Transverse colon (tissue), 4 donors: ENCODE measurements at places on chromosomes 4 and X. TPM values are rescaled to one million over a fixed set of nuclear protein-coding genes. Genes with fewer than 3 reads are reported as not detected.
A peak's percentile ranks its signal among the peaks of the same experiment; 100 is the strongest.

NONO gene
- total RNA-seq = 174 TPM

MAGIX gene
- total RNA-seq = 28.8 TPM

PFKFB1 gene
- 0.55 TPM for total RNA-seq

HADH gene
- 112 TPM for total RNA-seq

LRBA gene
- total RNA-seq = 102 TPM

- no peak overlapping the region for H3K27ac ChIP-seq
- H3K4me3 ChIP-seq = no peak overlapping the region
- no peaks in the 10 kb centered on the region for H3K4me1 ChIP-seq
- no peak for DNase-seq
- no peaks in the 10 kb centered on the region for H3K27me3 ChIP-seq
Measured at GRCh38 chrX:78119521-78120227, 15.6 kb downstream of the PGK1 start.

DNA sequence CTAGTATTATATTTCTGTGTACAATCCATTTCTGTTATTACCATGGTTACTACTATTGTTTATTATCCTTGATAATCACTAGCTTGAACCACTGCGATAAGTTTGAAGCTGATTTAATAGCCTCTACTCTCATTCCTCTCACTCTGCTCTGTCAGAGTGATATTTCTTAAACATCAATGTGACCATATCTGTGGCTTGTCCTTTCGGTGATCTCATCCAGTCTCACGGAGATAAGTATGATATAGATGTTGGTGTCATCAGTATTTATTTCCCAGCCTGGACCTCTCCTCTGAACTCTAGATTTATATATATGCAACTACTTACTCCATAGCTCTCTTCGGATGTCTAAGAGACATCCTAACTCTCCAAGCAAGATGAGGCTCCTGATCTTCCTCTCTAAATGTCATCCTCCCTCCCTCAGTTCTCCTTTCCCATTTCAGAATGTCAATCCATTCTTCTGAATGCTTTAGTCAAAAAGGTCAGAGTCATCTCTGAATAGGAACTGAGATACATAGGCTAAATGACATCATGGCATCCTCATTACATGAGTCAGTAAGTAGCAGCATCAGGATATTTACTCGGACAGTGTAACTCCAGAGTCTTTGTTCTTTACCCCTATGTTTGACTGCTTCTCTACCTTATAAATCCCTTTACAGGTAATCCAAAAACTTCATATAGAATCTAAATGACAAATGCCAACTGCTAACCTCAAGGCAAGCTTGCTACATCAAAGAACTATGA lies 129.5 kb downstream of the PACRGL start:
- no peaks in the 10 kb centered on the region for H3K27me3 ChIP-seq
- no peak overlapping the region for H3K4me3 ChIP-seq
- no peak overlapping the region for H3K27ac ChIP-seq
- H3K4me1 ChIP-seq = no peaks in the 10 kb centered on the region

GRCh38 chr4:174714393-174715211 lies 114.4 kb downstream of the GLRA3 start:
- no peaks in the 10 kb centered on the region for H3K27me3 ChIP-seq
- DNase-seq = peak; percentile 16
- no peaks in the 10 kb centered on the region for H3K36me3 ChIP-seq
- no peak overlapping the region for H3K27ac ChIP-seq

DNA sequence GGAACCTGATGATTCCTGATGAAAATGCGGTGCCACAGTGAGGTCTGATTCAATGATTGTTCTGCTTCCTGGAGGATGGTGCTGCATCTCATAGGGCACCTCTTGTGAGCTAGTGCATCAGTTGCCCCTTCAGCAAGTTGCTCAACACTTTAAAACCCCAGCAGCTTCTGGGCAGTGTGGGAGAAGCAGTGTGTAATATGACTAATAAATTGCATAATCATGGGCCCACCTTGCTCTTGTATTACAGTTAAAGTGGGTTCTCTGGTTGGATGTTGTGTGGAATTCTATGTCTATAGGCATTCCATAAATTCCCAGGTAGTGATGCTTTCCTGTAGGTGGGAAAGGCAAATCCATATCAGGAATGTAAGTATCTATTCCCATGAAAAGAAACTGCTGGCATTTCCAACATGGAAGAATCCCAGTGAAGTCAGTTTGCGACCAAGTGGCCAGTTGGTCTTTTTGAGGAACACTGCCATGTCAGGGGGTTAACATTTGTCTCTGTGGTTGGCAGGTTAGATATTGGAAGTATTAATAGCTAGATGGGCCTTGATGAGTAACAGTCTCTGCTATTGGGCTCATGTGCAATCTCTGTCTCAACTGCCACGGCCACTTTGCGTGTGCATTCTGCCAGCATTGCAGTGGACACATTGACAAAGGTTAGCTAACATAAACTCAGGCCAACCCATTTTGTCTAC lies 121.1 kb upstream of the OTUD4 start:
- no peak overlapping the region for H3K27ac ChIP-seq
- no peak for DNase-seq
- H3K36me3 ChIP-seq = no peaks in the 10 kb centered on the region

DNA sequence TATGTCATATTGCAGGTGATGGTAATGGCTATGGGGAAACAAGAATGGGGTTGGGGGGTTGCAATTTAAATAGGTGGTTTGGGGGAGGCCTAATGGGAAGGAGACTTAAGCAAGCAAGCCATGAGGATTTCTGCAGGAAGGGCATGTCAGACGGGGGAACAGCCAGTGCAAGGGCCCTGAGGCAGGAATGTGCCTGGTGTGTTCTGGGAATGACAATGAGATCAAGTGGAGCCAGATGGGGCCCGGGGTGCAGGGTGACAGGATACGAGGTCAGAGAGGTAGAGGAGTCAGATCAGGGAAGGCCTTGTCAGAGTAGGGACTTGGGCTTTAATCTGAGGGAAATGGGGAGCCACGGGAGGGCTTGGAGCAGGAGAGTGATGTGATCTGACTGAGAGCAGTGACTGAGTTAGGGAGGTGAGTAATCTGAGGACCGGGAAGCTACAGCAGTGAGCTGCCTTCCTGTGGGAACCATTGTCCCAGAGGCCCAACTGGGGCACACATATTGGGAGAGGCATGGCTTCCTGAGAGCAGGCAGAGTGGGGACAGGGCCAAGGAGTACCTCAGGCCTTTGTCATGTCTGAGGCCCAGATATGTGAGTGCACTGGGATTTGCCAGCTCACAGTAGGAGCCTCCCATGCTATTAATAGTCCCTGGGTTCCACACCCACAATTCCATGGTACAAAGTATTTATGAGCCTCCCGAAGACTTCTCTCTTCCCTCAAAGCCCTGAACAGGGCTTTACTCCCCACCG lies 139.8 kb downstream of the BCOR start:
- no peak overlapping the region for H3K4me3 ChIP-seq
- no peaks in the 10 kb centered on the region for H3K27me3 ChIP-seq
- peaks cover 8% of the 10 kb centered on the region for H3K4me1 ChIP-seq
- DNase-seq = no peak
- no peaks in the 10 kb centered on the region for H3K36me3 ChIP-seq

DNA sequence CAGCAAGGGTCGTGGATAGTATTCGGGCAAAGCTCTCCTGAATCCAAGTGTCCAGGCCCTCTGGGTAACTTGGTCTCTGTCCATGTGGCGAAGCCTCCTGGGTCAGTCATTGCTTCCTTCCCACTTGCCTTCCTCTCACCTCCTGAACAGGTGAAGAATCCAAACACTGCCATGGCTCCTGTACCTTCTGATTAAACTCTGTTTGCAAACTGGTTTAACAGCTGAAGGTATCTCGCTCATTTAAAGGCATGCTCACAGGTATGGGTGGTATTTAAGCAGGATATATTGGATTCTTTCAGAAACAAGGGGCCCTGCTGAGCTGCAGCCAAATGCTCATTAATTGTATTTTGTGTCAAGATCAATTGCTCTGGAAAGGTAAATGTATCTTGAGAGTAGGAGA lies 28.2 kb downstream of the FHDC1 start:
- no peaks in the 10 kb centered on the region for H3K36me3 ChIP-seq
- peaks cover 4% of the 10 kb centered on the region for H3K4me1 ChIP-seq
- H3K27me3 ChIP-seq = no peaks in the 10 kb centered on the region
- no peak for DNase-seq
- no peak overlapping the region for H3K4me3 ChIP-seq
- no peak overlapping the region for H3K27ac ChIP-seq

GRCh38 chr4:60189286-60189685 lies 1010.8 kb upstream of the ADGRL3 start:
- no peaks in the 10 kb centered on the region for H3K27me3 ChIP-seq
- H3K36me3 ChIP-seq = no peaks in the 10 kb centered on the region

DNA sequence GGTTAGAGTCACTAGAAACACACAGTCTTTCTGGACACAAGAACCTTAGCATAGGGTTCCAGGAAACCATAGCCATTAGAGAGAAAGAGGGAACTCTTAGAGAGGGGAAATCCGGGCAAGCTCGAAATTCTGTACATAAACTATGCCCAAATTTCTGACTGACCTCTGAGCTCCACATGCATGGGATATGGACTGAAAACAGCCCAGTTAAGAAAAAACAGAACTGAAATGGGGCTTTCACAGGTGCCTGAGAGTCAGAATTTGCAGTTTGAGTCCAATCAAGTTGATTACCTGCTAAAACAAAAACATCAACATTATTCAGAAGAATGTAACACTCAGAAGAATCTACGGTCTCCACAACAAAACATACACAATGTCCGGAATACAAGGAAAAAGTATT lies 13.1 kb downstream of the DCHS2 start:
- H3K27ac ChIP-seq = no peak overlapping the region
- no peaks in the 10 kb centered on the region for H3K4me1 ChIP-seq
- no peak for DNase-seq
- no peak overlapping the region for H3K4me3 ChIP-seq

GRCh38 chr4:140281828-140282552 lies 91.5 kb upstream of the SCOC start:
- no peaks in the 10 kb centered on the region for H3K4me1 ChIP-seq
- no peak for DNase-seq
- no peak overlapping the region for H3K4me3 ChIP-seq
- H3K27me3 ChIP-seq = no peaks in the 10 kb centered on the region
- no peaks in the 10 kb centered on the region for H3K36me3 ChIP-seq

DNA sequence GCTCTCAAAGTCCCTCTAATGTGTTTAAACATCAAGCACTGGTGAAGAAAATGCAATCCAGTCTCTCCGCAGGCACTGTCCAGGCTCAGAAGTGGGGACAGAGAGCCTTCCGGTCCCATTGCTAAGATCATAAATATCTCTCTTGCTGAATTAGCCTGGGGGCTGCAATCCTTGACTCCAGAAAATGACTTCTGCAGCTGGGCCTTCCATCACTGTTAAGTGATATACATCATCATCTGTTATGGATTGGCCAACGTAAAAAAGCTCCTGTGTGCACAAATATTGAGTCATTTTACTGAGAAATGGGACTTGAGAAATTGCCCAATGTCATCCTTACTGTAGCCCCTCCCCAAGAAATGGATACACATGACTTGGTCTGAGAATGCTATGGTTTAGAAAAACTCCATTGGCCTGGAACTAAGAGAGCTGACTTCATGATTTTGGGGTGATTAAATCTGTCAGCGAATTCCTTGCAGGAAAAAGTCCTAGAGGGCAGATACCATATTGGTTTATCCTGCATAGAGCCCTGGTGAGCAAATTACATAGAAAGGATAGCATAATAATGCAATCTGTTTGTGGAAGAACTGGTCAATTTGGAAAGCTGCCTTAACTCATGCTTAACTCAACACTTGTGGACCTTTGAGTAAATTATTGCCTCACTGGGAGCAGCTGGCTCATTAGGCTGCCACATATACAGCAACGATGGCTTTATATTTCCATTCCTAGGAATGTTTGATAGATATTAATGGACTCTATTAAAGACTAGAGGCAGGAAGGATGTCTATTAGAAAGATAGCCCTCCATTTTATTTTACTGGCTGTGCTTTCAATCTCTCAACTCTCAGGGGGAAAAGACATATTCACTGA lies 346.1 kb downstream of the GBA3 start:
- no peaks in the 10 kb centered on the region for H3K4me1 ChIP-seq
- DNase-seq = no peak
- no peaks in the 10 kb centered on the region for H3K27me3 ChIP-seq
- no peak overlapping the region for H3K27ac ChIP-seq
- H3K4me3 ChIP-seq = no peak overlapping the region

GRCh38 chrX:135340831-135341230 lies 31.6 kb downstream of the ETDC start:
- H3K4me1 ChIP-seq = peaks cover 41% of the 10 kb centered on the region
- H3K27me3 ChIP-seq = no peaks in the 10 kb centered on the region
- no peak overlapping the region for H3K4me3 ChIP-seq
- no peaks in the 10 kb centered on the region for H3K36me3 ChIP-seq
- DNase-seq = no peak

DNA sequence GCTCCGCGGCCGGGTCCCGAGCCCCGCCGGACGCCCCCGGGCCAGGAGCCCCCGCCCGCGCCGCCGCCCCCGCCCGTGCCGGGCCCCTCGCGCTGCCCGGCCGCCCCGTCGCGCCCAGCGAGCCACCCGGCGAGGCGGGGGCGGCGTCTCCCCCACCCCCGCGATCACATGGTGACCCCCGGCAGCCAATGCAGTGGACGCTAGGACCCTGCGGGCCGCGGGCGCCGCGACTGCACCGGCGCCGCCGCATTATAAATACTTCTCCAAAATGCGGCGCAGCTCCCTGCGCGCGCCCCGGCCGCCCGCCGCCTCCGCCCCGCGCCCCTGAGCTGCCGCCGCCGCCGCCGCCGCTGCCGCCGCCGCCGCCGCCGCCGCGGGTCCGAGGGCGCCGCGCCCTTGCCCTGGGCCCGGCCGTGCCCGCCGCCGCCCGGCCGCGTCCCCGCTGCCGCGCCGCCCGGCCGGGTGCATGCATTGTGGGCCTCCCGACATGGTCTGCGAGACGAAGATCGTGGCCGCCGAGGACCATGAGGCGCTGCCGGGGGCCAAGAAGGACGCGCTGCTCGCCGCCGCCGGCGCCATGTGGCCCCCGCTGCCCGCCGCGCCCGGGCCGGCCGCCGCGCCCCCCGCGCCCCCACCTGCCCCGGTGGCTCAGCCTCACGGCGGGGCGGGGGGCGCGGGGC lies at the start of gene NAT8L:
Gene NAT8L, plus strand, starts transcription at position 282 of the 680 bp plus-strand sequence. Its CDS starts 185 bp downstream, at position 467.
- H3K27ac ChIP-seq = no peak within 1 kb of the TSS
- peaks cover 14% of the 10 kb centered on the region for H3K4me1 ChIP-seq
- H3K36me3 ChIP-seq = no peaks in the 10 kb centered on the region
- no peak for DNase-seq
- H3K4me3 ChIP-seq = peak within 1 kb of the TSS; percentile 19
- peaks cover 79% of the 10 kb centered on the region for H3K27me3 ChIP-seq

DNA sequence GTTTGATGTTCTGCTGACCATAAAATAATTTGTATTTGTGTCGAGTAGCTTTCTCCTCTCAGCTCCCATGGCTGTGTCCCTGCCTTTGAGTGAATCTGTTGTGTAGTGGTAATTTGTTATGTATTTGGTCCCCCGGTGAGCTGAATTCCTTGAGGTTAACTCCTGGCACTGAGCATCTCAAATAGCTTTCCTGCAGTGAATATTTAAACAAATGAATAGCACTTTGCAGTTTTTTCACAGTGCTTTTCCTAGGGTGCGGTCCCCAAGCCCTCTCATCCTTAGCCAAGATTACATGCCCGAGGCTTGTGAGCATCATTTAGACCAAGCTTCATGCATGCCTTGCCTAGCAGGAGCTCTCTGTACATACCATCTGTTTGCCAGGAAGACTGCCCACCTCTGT lies 74.2 kb downstream of the CLDN34 start:
- DNase-seq = no peak
- no peak overlapping the region for H3K27ac ChIP-seq
- H3K4me1 ChIP-seq = no peaks in the 10 kb centered on the region
